ENCODE measurements at places on chromosomes 2 and 18.

DNA sequence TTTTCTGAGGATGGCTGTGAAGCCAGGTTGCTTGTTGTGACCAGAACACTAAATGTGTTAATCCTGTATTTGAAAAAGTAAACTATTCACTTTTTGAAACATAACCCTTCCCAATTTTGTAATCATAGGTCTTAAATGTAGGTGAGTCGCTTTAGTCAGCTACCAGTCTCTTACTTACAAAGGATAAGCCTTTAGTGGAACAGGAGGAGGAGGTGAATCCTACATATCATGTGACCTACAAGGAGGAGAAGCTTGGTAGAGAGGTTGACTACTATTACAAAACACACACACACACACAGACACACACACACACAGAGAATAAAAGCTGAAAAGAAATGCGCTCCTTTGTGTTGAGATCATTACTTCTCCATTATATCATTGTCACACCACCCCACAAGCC, 59.9 kb upstream of the SPAG16 start:
- no peak for DNase-seq

DNA sequence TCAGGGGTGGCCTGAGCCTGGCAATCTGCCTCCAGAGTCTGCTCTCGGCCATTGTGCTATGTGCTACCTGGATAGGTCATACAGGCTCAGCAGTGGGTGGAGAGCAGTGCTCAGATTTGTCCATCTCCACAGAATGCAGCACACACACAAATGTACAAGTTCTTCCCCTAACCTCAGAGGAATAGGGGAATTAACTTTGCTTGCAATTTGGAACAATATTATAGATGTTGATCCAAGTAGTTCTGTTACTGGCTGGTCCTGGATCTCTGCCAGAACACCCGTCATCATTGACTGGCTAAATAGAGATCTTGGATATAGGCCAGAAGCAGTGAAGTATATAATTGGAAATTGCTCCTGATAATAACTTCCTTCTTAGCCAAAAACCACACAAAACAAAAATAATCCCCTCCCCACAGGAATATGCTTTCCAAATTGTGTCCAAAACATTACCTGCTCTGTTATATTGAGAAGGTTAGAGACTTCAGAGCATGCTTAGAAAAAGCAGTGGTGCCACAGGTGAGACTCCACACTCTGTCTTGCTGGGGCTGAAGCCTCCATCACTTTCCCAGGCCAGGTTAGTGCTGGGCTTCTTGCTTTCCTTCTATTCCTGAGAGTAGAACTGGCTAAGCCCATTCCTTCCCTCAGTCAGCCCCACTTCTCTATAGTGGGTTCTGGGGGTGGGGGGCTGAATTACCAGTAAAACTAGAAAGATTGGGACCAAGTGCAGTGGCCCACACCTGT, 38.8 kb downstream of the NCAPH start:
- no peak for DNase-seq

DNA sequence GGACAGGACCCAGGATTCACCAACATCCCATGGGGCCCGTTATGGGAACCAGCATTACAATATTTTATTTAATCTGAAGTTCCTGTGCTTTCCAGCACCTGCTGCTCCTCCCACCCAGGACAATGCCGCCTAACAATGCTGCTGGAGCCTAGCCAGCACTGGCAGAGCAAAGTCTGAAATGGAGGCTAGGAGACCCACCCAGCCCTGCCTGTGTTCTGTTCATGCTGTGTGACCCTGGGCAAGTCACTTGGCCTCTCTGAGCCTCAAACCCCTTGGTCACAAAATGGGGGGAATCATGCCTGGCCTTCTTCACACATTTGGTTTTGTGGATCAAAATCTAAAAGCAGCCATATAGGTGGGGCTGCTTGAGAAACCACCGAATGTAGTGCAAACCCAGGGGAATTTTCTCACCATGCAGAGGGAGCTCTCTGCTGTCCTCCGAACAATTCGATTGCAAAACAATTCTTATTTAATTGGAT, 38.5 kb upstream of the ODC1 start:
- no peak for DNase-seq

- no peak for DNase-seq
These were observed 4.9 kb downstream of the TANC1 start for GRCh38 chr2:158973116-158973956.

GRCh38 chr2:7745369-7745768, 828.2 kb downstream of the RNF144A start:
- no peak for DNase-seq

DNA sequence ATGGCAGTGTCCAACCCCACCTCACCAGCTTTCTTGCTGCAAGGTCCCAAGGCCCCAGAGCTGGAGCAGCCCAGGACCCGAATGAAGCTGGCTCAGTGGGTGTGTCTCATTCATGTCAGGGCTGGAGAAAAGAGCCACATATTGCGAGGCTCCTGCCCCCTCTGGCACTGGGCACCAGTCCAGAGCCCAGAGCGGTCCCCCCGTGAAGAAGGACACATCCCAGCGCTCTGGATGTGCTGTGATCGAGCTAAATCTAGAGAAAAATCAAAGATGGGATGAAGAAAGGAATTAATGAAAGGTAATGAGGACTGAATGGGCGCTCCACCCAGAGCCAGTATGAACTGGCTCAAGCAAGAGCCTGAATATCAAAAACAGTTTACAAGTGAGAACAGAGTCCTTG, 13.3 kb upstream of the MPV17 start:
- no peak for DNase-seq

DNA sequence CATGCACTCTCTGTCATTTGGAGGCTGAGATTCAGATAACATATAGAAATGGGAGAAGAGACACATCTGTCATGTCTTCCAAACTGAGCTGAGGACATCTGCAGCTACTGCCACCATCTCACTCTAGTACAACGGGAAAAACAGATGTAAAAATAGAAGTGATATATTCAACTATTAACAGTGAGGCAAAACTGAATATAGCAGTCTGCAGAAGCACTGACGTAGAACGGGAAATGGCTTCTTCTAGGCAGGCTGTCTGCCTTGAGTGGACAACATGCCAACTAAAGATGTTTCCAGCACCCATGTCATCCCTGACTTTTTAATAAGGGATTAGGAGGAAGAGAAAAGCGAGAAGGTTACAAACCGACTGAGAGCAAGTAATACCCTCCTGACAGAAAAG, 51.6 kb downstream of the MRPL33 start:
- DNase-seq = no peak

DNA sequence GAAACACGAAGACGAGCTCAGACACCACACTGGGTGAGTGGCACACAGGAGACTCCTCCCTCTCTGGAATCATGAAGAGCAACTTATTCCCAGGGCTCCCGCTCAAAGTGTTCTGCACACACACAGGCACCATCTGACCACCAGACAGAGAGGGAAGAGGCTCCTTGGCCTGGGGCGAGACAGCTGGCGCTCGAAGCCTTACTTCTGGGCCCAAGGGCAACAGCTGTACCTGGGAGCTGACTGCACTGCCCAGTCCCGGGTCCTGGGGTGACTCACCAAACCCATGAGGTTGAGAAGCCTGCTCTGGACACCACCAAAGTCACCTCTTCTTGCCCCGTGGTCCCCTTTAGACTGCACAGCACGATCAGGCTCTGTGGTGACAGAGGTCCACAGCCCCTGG, 42.4 kb downstream of the ADCY3 start:
- no peak for DNase-seq

DNA sequence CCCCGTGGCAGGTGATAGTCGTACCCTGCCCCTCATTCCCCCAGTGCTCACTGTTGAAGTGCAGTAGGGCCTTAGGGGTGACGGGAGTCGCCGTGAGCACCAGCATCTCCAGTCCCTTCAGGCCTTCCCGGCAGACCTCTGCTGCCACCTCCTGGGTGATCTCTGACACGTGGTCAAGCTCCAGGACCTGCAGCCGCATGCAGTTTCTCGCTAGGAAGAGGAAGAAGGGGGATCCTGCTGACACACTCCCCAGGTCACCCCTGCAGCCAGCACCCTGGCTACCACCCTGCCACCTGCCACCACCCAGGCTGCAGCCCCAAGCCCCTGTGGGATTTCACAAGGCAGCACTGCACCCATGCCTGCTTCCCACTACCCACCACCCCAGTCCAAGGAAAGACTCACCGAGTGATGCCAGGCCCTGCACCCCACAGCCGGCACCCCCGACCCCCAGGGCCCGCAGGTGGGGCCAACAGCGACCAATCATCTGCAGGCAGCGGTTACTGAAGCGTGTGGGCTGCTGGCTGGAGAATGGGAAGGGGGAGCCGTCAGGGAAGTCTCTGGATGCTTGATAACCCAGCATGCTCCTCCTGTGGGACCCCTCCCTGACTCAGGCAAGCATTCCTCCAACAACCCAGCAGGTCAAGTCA, 23.8 kb downstream of the FBXO41 start:
- DNase-seq = no peak

DNA sequence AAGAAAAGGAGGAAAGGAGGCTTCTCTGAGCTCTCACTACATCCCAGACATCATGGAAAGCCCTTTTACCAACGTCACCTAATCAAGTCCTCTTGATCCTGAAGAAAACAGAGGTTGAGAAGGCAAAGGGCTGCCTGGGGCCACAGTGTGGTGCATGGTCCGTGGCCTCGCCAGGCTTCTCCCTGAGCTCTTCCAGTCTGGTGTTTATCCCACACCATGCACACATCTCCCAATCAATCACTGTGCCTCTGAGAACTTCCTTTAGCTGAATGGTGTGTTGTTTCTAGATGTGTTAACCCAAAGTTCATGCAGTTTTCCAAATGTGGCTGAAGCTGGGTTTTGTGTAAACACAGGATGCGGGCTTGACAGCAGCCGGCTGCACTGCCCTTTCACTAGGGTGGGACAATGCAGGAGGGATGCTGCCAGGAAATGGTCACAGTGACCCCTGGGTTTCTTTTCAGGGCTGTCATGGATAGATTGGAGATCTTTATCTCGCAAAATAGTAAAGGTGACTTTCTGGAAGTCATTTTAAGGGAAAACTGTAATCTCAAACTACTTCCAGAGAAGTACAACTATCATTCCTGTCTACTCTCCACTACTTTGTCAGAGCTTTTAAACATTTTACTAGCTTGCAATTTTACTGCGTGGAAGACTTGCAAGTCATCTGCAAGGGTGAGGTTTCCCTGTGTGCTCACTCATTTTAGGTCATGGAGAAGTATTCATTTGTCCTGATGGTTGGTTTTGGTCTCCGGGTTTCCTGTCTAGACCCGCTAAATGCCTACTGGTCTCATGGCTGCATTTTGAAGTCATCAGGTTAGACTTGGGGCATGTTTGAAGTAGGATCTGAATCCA, 54.6 kb downstream of the IL1R2 start:
- no peak for DNase-seq

All from activated CD8-positive, alpha-beta memory T cell treated with anti-CD3 and anti-CD28 coated beads, Interleukin-2, amount 50 U/mL, for 4 hours (primary cell).